NCI-H2227 treated with DMSO at 0.1 percent for 48 hours (cell line): ENCODE measurements at places on chromosomes 1 and 21.

GRCh38 chr1:31054958-31055481 is 10.5 kb downstream of the PUM1 start:
- DNase-seq = no peak

- no peak for DNase-seq
Measured at GRCh38 chr1:35637401-35637809, 3.9 kb downstream of the PSMB2 start.

DNA sequence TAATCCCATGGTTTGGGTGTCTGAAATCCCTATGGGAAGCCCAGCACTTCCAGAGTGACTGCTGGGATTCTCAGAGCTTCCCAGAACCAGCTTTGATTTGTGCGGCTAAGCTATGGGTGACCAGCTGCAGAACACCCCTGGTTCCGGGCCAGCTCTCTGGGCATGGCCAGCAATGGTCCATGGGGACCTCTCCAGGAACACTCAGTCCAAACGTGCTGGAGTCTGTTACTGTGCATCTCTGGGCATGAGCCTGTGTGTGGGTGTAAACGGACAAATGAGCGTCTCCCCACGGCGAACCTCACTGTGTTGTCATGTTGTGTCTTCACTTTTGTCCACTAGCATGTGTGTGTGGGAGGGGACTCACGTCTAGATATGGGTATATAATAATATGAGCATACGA is 54.4 kb downstream of the MAB21L3 start:
- DNase-seq = no peak

DNA sequence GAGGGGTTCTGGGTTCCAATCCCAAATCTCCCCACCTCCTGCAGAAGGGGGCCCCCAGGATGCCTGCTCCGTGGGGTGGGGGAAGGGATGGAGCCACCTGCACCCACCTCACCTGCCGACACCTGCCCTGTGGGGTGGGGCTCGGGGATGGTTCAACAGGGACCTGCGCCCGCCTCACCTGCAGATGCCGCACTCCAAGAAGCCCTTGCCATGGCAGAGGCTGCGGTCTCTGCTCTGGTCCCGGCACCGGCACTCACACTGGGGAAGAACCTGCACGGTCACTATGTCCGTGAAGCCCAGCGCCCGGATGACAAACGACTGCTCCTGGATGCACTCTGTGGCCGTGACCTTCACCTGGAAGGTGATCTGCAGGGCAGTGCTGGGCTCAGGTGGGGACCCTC is 18.1 kb upstream of the PTTG1IP start:
- DNase-seq = no peak

DNA sequence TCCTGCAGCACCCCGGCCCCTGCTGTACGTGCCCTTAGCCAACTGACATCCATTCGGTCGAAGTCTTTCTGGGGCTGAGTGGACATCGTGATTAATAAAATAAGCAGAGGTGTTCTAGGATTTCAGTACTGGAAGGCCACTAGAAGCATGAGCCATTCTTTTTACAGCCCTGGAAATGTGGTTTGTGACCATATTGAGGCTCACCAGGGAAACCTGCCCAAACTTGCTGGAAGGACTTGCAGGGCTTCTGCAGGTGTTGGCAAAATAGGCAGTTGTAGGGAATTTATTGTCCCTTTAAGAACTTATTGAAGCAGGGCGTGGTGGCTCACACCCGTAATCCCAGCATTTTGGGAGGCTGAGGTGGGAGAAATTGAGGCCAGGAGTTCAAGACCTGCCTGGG is 80.8 kb downstream of the DOP1B start:
- DNase-seq = no peak

GRCh38 chr1:28229996-28230395 is 2.8 kb downstream of the DNAJC8 start:
- no peak for DNase-seq

DNA sequence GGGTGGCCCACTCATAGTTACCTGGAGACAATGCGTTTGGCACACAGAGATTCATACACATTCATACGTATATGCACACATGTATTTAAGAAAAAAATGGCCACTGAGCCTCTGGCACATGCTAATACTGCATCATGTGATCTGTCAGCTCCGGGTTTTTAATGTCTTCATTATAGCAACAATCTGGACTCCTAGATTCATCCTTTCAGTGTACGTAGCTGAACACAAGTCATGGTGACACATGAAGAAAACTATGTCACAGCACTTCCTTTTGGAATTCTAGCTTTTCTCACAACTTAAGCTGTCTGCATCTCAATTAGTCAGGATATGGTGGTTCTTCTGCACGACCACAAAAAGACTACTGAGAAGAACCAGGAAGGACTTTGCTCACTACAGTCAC is 24.7 kb downstream of the HSF2BP start:
- no peak for DNase-seq

DNA sequence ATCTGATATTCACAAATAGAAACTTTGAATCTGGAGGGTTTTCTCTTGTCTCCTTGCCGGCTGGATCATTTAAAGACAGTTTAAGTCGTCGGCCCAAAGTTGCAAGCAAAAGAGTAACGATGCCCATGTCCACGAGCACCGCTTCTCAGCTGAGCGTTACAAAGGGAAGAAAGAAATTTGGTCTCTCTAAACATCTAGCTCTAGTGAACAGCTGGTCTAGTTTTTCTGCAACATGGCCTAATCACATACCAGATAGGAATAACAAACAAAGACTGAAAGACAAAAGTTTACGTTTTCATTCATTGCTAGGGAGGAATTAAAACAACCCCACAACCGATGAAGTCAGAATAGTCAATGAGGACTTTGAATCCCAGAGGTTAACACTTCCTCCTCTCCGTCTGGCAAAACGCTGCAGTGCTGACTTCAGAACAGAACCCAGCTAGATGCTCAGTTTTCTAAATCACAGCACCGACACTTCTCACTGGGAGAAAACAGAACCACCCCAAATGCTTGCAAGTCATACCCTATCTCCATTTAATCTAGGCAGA is 69.4 kb downstream of the NTPCR start:
- no peak for DNase-seq

DNA sequence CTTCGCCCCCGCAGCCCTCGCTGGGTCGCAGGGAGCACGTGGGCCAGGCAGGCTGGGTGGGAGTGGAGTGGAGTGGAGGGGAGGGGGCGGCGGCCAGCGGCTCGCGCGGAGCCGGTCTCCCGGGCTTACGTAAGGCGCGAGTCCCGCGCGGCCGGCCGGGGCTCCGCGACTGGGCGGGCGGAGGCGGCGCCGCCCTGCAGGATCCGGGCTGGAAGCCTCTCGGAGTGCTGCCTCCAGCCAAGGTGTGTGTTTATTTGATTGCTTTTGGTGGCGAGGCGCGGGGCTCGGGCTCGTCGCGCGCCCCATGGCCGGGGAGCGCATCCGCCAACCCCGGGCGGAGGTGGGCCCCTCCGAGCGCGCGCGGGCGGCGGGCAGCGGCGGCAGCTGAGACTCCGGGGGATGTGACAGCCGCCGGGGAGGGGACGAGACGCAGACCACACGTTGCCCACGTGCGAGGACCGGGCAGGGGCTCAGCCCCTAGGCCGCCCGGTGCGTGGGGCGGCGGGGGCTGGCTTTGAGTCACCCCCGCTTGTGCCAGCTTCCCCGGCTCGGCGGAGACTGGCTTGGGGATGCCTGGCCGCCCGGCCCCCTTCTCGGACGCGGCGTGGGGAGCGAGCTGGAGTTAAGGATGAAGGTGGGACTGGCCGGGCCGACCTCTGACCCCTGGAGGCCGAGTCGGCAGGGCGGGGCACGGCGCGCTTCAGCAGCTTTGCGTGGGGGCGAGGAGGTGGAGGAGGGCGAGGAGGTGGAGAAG is 402 bp upstream of the AK4 start:
- peak; percentile 21 for DNase-seq

- no peak for DNase-seq
Measured at GRCh38 chr1:11281518-11282331, 8.7 kb downstream of the UBIAD1 start.

- no peak for DNase-seq
Measured at GRCh38 chr1:162463021-162463420, 34.6 kb upstream of the UHMK1 start.

DNA sequence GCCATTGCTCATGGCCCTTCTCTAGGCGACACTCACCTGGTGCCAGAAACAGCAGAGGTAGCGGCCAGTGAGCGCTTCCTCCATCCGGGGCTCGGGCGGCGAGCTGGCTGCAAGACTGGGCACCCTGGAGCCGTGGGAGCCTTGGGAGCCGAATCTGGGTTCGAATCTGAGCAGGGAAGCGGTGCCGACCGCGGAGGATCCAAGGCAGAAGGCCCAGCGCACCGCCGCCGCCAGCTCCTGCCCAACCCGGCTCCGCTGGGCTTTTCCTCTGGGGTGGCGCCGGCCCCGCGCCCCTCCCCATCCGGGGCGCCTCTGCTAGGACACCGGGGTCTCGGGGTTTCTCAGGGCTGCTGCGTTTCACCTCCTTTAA is 1.7 kb upstream of the PRDM16 start:
- DNase-seq = no peak

DNA sequence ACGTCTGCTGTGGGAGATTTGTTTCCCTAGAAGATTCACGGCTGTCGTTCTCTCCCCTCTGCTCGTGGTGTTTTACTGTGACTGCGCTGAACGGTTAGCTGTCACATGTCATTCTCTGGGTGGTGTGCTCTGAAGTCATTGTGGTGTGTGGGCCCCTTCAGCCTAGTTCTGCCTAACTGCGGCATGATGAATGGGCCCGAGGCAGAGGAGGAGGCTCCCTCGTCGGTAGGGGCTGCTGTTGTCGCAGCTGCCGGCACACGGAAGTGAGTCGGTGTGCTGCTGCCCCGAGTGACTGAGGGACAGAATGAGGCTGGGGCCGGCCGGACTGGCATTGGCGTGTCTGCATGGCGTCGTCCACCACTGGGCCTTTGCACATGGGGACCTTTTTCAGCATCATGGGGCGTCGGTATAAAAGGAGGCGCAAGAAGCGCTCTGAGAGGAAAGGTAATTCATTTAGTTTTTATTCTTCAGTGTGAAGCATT is 77.9 kb downstream of the ADARB1 start:
- peak; percentile 25 for DNase-seq

DNA sequence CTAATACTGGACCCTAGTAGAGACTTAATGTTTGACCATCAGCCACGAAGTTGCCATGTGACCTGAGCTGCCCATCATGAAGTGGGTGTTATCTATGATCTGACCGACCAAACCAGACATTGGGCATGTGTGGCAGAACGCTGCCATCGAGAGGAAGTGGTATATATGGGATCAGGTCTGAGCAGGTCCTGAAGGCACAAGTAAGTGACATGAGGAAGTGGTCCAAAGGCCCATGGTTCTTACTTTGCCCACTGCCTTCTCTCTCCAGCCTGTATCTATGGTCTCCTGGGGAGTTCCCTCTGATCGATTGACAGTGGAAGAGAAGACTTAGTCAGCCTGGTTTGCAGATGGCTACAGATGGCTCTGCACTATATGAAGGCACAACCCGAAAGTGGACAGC is 7.9 kb downstream of the SPSB1 start:
- DNase-seq = no peak

GRCh38 chr1:21277180-21277579 is 13.1 kb downstream of the ECE1 start:
- DNase-seq = no peak

DNA sequence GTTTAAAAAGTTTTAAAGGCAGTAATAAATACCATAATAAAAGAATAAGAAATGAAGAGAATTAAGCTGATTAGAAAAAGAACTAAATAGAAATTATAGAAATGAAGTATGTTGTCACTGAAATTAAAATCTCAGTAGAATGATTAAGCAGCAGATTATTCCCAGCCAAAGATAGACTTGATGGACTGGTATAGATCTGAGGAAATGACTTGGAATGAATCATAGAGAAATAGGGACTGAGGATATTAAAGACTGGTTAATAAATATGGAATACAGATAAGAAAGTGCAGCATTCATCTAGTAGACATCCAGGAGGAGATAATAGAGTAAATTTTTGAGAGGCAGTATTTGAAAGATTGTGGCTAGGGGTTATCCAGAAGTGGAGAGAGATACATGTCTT is 28.7 kb downstream of the MARK1 start:
- no peak for DNase-seq

DNA sequence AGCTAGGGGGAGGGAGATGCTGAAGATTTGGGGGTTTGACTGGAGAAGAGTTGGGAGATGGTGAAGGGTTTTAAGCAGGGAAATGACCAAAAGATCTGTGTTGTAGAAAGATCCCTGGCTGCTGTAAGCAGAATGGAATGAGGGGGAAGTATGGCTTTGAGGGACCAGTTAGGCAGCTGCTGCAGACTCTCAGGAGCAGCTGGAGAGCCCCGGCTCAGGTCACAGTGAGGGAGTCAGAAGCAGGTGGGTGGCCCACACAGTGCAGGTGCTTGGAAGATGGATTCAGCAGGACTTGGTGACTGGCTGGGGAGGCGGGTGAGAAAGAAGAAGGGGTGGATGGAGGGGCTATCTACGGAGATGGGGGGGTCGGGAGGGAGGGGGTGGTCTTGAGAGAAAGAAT is 35.7 kb downstream of the EDN2 start:
- DNase-seq = no peak

- no peak for DNase-seq
Measured at GRCh38 chr1:87154384-87154783, 174.3 kb upstream of the LMO4 start.

GRCh38 chr1:204278958-204279357 is 65.2 kb upstream of the GOLT1A start:
- no peak for DNase-seq

- no peak for DNase-seq
Measured at GRCh38 chr1:22749919-22750684, 39.5 kb downstream of the EPHB2 start.

DNA sequence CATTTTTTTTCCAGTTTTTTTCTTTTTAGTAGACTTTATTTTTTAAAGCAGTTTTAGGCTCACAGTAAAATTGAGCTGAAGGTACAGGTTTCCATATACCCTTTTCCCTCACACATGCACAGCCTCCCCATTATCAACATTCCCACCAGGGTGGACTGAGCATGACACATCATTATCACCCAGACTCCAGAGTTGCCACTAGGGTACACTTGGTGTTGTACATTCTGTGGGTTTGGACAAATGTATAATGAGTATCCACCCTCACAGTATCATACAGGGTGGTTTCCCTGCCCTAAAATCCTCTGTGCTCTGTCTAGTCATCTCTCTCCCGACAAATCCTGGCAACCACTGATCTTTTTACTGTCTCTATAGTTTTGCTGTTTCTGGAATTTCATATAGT is 3.0 kb upstream of the AIM2 start:
- DNase-seq = no peak

DNA sequence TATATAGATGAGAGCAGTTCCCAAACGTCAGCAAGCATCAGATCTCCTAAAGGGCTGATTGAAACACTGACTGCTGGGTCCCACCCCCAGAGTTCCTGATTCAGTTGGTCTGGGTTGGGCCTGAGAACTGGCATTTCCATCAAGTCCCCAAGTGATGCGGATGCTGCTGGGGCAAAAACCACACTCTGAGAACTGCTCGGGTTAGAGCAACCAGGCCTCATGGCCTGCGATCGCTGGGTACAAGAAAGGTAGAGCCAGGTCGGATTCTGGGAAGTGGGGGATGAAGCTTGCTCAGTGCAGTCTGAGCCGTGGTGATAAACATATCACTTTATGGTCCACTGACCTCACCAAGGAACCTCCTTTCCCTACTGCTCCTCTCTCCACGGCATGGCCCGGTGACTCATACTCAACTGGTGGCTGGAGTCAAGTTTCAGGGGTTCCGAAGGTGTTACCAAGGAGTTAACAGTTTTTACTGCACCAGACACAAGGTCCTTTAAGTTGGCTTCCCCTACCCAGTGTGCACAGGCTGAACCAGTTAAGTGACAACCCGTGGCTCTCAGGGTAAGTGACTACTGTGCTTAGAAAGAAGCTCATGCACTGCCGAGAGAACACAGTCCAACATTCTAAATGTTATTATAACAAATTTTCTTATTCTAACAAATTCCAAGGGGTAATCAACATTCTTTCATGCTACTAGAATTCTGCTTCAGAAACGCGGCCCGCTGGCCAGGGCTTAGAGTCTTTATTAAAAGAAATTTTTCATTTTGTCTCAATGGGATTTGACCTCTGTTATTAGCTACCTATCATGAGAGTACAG is 153.5 kb downstream of the TGFBR3 start:
- no peak for DNase-seq
